Aorta (tissue), 5 donors: ENCODE measurements at places on chromosomes 1 and 21. TPM values are rescaled to one million over a fixed set of nuclear protein-coding genes. Genes with fewer than 3 reads are reported as not detected.

VANGL1 gene
- total RNA-seq: 14.8 TPM

F13B gene
- total RNA-seq: not detected

CHRM3 gene
- total RNA-seq: 4.0 TPM

F3 gene
- total RNA-seq: 33.3 TPM
